NCI-H1694 treated with DMSO at 0.1 percent for 48 hours (cell line): ENCODE measurements at places on chromosomes 6 and 20.
A peak's percentile ranks its signal among the peaks of the same experiment; 100 is the strongest.

- no peak for DNase-seq
Measured at GRCh38 chr6:117817992-117818391, 89.1 kb upstream of the SLC35F1 start.

DNA sequence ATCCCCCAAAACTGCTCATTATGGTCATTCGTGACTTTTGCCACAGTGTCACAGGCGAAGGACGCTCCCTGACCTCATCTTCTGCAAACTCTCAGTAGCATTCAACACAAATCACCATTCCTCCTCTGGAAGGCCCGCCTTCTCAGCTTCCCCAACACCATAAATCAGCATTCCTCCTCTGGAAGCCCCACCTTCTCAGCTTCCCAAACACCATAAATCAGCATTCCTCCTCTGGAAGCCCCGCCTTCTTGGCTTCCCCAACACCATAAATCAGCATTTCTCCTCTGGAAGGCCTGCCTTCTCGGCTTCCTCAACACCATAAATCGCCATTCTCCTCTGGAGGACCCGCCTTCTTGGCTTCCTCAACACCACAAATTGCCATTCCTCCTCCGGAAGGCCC, 288.0 kb upstream of the AGPAT4 start:
- DNase-seq = no peak

DNA sequence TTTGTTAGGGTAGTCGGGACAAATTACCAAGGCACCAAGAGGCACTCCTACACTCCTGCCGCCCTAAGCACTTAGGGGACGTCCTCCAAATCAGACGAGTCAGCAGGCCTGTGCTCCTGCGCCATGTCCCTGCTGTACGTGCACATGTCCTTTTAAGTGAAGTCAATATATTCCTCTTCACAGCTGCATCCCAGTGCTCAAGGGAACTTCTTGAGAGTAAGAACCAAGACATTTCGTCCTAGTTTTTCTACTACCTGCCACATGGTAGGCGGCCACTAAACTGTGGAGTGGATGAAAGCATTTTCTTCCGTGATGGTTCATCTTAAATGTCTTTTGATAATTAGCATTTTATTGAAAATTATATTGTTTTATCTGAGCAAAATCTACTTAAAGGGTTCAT, 100.7 kb downstream of the RPP40 start:
- no peak for DNase-seq

DNA sequence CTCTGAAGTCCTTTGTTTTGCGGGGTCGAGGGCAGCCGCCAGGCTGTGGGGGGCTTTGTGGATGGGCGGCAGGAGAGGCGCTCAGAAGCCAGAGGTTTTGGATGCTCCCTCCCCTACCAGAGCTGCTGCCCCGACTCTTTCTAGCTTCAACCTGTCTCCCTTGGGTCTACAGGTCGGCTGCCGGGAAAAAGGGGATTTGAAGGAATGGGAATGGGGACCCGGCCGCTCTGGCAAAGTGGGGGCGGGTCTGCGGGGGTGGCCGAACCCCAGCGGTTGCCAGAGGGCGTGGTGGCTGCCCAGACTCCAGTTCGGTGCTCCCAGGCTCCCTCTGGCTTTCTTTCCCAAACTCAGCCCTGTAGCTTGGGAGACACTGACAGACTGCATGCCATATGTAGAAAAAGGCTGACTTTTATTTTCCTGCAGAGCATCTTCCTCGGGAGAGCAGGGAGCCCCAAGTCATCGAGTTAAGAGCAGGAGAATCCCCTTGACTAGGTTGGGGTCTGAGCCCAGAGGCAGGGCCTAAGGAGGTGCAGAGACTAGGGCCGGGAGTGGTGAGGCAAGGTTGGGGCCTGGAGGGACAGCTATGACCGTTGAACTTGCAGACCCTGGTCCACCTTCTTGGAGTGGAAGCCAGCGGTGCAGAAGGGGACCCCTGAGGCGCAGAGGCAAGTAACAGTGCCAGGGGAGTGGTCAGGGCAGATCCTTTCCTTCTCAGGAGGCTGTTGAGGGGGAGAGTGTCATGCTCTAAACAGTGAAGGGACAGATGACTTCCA, 1.4 kb upstream of the PPP1R18 start:
- no peak for DNase-seq

DNA sequence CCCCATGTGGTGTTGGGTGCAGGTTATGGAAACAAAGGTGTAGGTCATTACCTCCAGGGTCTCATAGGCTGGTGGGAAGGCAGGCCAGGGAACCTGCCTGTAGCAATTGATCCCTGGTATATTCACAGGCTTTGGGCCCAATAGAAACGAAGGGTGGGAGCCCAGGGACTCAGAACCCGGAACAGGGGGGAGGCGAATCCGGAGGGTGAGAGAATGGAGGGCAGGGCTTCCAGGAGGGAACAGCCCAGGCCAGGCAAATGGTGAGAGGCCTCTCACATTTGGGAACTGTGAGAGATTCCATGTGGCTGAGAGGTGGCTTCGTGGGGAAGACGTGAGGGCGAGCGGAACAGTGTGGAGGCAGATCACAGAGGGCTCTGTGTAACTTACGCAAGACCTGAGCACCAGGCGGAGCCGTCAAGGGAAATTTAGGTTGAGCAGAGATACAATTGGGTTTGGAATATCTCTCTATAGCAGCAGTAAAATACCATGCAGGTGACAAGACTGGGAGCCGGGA, 267.1 kb downstream of the ERMARD start:
- DNase-seq = no peak

DNA sequence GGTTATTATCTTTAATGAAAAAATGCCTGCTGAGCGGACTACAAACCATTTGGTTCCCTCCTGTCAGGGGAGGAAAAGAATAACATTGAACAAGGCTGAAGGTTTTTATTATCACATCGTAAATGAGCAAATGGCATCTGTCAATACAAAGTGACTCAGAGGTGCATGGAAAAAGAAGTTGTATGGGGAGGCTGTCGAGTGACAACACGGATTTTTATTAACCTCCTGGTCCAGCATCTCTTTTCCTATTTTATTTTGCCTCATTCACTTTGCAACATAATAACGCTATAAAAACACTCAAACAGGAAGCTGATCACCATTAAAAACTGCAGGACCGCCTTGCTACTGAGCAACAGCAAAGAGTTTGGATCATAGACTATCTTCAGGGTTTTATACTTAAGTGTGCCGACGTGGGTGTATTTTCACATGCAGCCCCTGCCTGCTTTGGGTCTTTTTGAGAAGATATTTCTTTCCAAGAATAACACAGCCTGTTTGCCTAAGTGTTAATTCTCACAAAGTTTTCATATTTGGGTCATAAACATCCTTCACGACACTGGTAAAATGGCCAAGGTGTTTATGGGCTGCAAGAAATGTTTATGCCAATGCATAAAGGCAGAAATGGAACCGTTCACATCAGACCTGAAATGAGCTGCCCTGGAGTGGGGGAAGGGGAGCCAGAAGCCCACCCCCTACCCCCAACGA, 132.1 kb upstream of the SALL4 start:
- peak; percentile 92 for DNase-seq
